Activated naive CD4-positive, alpha-beta T cell treated with anti-CD3 and anti-CD28 coated beads, Interleukin-2, amount 10 ng/mL, durations not matched to agents 5 hours and 36 hours (primary cell): ENCODE measurements at places on chromosomes 13 and 19. TPM values are rescaled to one million over a fixed set of nuclear protein-coding genes. Genes with fewer than 3 reads are reported as not detected.

The PGLYRP1 gene
- not detected for total RNA-seq

The ZNF285 gene
- 1.2 TPM for total RNA-seq

The CEACAM20 gene
- total RNA-seq, result not detected

The SLC25A42 gene
- total RNA-seq, result 25.9 TPM
